ENCODE measurements at places on chromosomes 1 and 21. TPM values are rescaled to one million over a fixed set of nuclear protein-coding genes. Genes with fewer than 3 reads are reported as not detected.

OPRD1 gene
- not detected for total RNA-seq

RPE65 gene
- total RNA-seq = not detected

VANGL2 gene
- total RNA-seq = 0.08 TPM

CAMK1G gene
- total RNA-seq = not detected

GBP3 gene
- total RNA-seq = 52.5 TPM

GIPC2 gene
- not detected for total RNA-seq

SYTL1 gene
- total RNA-seq = 312 TPM

FCGR3A gene
- total RNA-seq = 557 TPM

FABP3 gene
- not detected for total RNA-seq

WNT3A gene
- total RNA-seq = not detected

LRRC71 gene
- not detected for total RNA-seq

CD1C gene
- total RNA-seq = 4.6 TPM

KAZN gene
- 1.2 TPM for total RNA-seq

MFAP2 gene
- not detected for total RNA-seq

RXRG gene
- not detected for total RNA-seq

S100A7 gene
- total RNA-seq = not detected

XCL1 gene
- total RNA-seq = 23.8 TPM

CDC14A gene
- total RNA-seq = 59.6 TPM

RBP7 gene
- total RNA-seq = 2.3 TPM

LRIG2 gene
- 23.7 TPM for total RNA-seq

PTGER3 gene
- total RNA-seq = 21.9 TPM

IL24 gene
- not detected for total RNA-seq

CYP4B1 gene
- not detected for total RNA-seq

NECTIN4 gene
- total RNA-seq = not detected

CLCA1 gene
- total RNA-seq = not detected

F13B gene
- not detected for total RNA-seq

TRIM58 gene
- 1.9 TPM for total RNA-seq

LY9 gene
- total RNA-seq = 30.3 TPM

AMY1A gene
- total RNA-seq = not detected

ILF2 gene
- total RNA-seq = 110 TPM

GPR25 gene
- total RNA-seq = 2.7 TPM

EXO1 gene
- total RNA-seq = 1.7 TPM

OR14K1 gene
- total RNA-seq = not detected

UTS2 gene
- total RNA-seq = 7.7 TPM

LYPD8 gene
- not detected for total RNA-seq

A3GALT2 gene
- not detected for total RNA-seq

RAB3B gene
- not detected for total RNA-seq

KLHDC9 gene
- total RNA-seq = not detected

EIF4G3 gene
- 107 TPM for total RNA-seq

FCRL4 gene
- total RNA-seq = not detected

All from natural killer cell (primary cell).